AG08396 (cell line): ENCODE measurements at places on chromosomes 5 and 9.

GRCh38 chr9:18056993-18057369 is 417.0 kb upstream of the ADAMTSL1 start:
- DNase-seq, result no peak

GRCh38 chr5:71887680-71888079 is 168.6 kb downstream of the CARTPT start:
- DNase-seq, result peak; percentile 65

- no peak for DNase-seq
Observed at GRCh38 chr5:103243665-103244064, 14.9 kb upstream of the MACIR start.

- DNase-seq, result no peak
Observed at GRCh38 chr9:23290973-23291372, 535.1 kb downstream of the ELAVL2 start.

DNA sequence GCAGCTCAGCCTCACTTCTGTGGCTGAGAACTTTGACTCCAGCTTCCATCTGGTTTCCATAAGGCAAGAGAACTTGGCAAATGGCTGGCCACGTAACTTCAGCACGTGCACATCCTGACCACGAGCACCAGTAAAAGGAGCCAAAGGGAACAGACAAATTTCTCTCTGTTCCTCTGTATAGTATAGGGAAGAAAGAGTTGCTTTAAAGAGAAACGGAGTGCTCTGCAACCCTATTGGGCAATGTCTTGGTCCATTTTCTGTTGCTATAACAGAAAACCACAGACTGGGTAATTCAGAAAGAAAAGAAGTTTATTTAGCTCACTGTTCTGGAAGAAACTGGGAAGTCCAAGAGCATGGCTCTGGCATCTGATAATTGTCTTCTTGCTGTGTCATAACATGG is 558.7 kb downstream of the ACTL7B start:
- peak; percentile 55 for DNase-seq

DNA sequence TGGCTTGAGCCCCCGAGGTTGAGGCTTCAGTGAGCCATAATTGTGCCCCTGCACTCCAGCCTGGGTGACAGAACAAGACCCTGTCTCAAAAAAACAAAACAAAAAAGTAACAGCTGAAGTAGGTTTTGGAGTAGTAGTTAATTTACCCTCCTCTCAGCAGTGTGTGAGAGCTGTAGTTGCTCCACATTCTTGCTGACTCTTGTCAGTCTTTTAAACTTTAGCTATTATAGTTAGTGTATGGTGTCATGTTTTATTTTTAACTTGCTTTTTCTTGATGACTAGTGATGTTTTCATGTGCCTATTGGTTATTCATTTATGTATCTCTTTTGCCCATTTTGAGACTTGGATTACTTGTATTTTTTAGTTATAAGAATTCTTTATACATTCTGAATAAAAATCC is 52.9 kb upstream of the DHFR start:
- DNase-seq, result peak; percentile 16
